ENCODE measurements at places on chromosomes 3 and 15. TPM values are rescaled to one million over a fixed set of nuclear protein-coding genes. Genes with fewer than 3 reads are reported as not detected.
A peak's percentile ranks its signal among the peaks of the same experiment; 100 is the strongest.

DNA sequence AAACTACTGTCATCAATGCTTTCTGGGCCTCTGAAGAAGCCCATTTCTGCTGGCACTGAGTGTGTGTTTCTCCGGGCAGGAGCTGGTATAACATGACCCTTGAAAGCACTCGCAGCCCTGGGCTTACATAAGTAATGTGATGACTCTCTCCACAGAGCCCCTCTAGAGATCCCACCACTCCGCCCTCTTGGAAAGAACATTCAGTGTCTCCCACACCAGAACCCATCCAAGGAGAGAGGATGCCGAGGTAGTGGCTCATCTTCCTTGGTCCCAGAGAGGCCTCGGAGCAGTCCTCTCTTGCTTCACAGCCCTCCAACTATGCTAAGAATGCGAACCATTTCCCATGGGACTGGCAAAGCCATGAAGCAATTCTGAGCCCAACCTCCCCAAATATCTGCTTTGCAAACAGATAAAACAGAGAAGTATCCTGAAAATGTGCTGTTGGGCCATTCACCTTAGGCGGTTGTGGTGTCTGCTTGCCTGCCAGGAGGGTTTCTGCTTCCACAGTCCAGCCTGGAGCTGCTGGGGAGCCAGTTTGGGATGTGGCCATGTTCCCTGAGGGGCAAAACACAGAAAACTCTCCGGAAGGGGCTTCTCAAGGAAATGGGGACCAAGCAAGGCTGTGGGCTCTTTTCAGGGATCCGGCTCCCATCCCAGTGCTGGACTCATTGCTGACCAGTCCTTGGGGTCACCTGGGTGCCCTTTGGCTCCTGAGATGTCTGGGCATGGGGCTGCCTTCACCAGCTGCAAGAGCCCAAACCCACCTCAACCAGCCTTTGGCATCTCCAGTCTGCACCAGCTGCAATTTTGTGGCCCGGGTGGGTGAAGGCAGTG is 47.3 kb downstream of the AMOTL2 start:
- no peak for DNase-seq

DNA sequence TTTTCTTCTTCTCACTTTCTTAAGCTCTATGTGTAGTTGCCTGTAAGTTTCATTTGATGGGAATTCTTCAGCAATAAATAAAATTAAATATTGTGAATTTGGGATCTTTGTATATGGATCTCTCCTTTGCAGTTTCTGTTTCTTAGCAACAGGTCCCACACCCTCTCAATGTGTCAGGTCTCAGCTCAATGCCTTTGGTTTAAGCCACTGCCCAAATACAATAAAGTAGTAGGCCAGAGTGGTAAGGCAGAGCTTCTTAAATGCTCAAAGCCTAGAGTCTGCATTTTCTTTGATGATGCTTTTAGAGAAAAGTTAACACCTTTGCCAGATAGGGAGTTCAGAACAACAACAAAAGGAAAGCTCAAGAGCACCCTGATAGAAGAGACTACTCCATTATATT is 343.7 kb downstream of the NSUN3 start:
- no peak for DNase-seq

DNA sequence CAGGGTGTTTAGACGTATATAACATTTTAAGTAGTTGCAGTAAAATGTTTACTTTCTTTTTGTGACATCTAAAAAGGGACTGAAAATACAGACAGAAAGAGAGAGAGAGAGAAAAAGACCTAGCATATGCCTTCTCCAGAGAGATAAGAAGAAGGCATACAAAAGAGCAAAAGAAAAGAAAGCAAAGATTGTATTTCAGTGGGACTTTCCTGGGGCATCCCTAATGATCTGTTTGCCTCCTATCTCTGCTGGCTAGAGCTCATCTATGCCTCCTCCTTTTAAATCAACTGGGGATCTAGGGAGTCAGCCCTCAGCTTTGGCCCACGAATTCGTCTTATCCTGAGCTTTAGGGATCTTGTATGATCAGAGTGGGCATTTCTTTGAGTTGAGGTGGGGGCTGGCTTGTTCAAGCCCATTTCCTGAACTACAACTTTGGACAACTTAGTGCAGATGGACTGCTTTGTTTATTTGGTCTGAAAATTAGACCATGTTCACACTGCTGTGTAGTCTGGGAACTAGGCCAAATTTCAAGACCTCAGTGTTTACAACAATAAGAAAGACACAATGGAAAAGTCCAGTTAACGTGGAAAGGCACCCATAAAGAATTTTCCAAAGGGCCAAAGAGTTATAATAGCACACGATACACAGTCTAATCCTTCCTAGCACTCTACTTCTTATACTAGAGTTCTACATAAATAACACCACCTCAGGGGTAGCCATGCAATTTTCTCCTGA is 61.0 kb downstream of the ATP8B4 start:
- DNase-seq, result no peak

- peak; percentile 92 for DNase-seq
Measured at GRCh38 chr15:78108300-78109084, 16.1 kb downstream of the SH2D7 start.

- DNase-seq, result no peak
Measured at GRCh38 chr3:177523067-177523675, 325.9 kb upstream of the TBL1XR1 start.

DNA sequence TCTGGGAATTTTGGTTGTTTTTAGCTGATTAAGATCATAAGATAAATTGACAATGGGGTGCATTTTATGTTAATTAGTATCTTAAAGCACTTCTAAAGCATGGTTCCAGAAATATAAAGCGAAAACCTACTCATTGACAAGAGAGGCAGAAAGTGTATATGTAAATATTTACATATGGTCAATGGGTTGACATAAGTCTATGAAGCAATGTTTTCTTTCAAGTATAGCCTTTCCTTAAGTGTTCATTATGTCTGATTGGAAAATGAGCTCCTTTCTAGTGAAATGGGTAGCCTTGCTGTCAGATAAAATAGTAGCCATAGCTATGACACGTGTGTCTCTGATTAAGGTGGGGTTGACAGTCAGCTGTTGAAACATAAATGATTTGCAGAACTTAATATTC is 365.2 kb upstream of the AGTR1 start:
- DNase-seq, result no peak

DNA sequence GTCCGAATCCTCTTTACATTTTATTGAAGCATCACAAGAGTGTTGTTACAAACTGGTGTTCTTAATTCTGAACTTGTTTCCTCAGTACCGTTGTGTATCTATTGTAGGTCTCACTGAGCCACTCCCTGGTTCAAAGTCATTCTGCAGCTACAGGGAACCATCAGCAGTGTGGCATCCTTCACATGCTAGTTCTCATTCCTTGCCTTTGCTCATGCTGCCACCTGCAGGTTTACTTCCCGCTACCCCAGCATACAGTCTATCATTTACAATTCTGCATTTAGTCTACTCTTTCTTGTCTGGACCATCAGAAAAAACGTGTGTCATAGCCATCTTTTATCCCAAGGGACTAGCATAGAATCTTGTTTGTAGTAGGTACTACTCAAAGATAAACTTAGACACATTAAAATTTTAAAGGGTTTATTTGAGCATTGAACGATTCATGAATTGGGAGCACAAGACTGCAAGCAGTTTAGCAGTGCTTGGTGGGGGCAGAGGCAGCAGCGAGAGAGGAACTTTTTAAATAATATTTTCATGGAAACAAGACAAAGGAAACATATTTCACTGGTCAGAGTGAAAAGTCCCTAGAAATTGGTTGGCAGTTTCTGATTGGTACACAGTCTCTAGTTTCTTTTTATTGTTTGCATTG is 402.1 kb downstream of the CADM2 start:
- DNase-seq, result no peak

GRCh38 chr15:89058876-89059405 is 29.3 kb upstream of the ABHD2 start:
- no peak for DNase-seq

GRCh38 chr3:156217674-156218352 is 97.4 kb downstream of the KCNAB1 start:
- DNase-seq, result no peak

- DNase-seq, result no peak
Measured at GRCh38 chr3:17514597-17514996, 227.8 kb downstream of the TBC1D5 start.

DNA sequence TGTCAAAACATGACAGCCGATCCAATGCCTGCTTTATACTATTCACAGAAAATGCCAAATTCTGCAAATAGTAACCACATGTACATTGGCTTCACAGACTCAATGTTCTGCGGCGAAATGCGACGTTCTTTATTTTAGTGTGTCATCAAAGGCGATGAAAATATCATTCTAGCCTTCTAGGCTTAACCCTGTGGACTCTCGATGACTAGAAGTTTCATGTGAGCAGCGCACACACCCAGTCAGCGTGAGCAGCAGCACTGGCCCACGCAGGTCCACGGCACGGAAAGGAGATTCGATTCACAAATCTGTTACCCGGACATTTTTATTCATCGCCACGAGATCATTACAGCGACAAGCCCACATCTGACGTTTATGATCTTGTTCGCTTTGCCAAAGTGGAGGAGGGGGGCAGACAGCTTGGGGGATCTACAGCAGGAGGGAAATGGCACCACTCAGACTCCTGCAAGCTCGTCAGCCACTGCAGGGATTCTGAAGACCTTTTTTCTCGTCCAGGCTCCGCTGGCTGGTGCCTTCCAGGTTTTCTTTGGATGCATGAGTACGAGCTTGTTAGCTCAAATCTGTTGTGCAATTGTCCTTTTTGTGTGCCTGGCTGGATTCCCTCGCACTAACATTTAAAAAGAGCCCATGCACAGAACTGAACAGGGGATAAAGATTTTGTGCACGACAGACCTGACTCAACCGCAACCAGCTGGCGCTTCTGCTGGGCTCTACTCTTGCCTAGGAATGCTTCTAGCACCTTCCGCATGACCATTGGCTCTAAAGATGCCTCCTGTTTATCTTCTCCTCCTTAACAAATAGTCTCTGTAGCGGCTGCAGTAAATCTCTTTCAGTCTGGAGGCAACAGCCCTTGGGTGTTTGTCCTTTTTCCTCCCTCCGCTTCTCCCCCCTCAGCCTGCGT is 938.4 kb downstream of the MCTP2 start:
- DNase-seq, result no peak

GRCh38 chr3:179828738-179829137 is 175.9 kb downstream of the USP13 start:
- no peak for DNase-seq

Gene TIMP4
- 4.3 TPM for total RNA-seq

Gene FSD2
- total RNA-seq, result 48.7 TPM

Gene UNC13C
- total RNA-seq, result 0.32 TPM

Gene PIF1
- 1.6 TPM for total RNA-seq

Gene GPR176
- total RNA-seq, result 2.7 TPM

Gene GPR149
- total RNA-seq, result not detected

Gene SERINC4
- total RNA-seq, result 0.43 TPM

Gene LRRC2
- 70.6 TPM for total RNA-seq

Gene ADIPOQ
- total RNA-seq, result 1.5 TPM
